ENCODE measurements at places on chromosomes 3 and 15. TPM values are rescaled to one million over a fixed set of nuclear protein-coding genes. Genes with fewer than 3 reads are reported as not detected.

Gene GABRR3
- not detected for total RNA-seq

DNA sequence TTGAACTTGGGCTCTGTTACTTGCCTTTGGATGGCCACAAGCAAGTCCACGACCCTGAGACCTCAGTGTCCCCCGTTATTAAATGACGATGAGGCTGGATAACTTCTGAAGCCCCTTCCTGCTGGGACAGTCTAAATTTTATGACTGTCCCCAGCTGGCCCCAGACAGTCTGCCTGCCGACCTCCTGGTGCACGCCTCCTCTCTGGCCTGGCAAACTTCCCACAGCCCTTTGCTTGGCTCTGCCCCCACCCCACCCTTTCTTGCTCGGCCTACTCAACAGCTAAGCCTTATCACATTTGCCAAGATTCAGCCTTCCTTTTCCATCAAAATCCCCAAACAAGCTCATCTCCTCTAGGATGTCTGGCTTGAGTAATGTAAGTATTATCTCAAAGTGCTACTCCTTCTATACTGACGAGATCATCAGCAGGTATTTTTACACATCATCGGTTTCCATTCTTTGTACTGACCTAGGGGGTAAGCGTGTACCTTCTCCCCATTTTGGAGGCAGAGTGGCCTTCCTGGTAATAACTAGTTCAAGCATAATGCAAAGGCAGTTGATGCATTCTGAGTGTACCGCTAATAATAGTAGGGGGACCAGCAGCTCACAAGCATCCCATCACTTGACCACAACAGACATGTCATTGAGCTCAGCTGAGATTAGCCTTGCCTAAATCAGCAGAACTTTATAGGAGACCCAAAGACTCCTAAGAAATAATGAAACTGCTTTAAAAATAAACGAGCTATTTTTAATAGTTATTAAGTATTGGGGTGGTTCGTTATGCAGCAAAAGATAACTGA is 120.8 kb upstream of the HACD2 start:
- H3K4me1 ChIP-seq: peaks cover 20% of the 10 kb centered on the region
- peaks cover 52% of the 10 kb centered on the region for H3K36me3 ChIP-seq
- no peak overlapping the region for H3K27ac ChIP-seq
- no peaks in the 10 kb centered on the region for H3K27me3 ChIP-seq

GRCh38 chr3:110307065-110307809 is 764.4 kb upstream of the NECTIN3 start:
- H3K36me3 ChIP-seq: no peaks in the 10 kb centered on the region
- peak overlapping the region; percentile 57 for H3K27ac ChIP-seq
- H3K4me3 ChIP-seq: no peak overlapping the region
- DNase-seq: peak; percentile 85

GRCh38 chr3:113534365-113534764 is 2.0 kb downstream of the SIDT1 start:
- H3K27ac ChIP-seq: no peak overlapping the region
- H3K27me3 ChIP-seq: peaks cover 56% of the 10 kb centered on the region
- no peak for DNase-seq
- no peak overlapping the region for H3K4me3 ChIP-seq
- H3K36me3 ChIP-seq: no peaks in the 10 kb centered on the region
- H3K4me1 ChIP-seq: no peaks in the 10 kb centered on the region

All from IMR-90 (cell line).